ENCODE measurements at places on chromosomes 3 and 15.

DNA sequence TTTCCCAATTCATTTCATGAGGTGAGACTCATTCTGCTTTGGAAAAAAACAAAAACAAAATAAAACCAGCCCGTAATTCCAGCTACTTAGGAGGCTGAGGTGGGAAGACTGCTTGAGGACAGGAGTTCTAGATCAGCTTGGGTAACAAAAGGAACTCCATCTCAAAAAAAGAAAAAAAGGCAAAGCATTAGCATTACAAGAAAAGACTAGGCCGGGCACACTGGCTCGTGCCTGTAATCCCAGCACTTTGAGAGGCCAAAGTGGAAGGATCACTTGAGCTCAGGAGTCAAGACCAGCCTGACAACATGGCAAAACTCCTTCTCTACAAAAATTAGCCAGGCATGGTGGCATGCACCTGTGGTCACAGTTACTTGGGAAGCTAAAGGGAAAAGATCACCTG is 33.9 kb downstream of the TRPM7 start:
- DNase-seq, result no peak

DNA sequence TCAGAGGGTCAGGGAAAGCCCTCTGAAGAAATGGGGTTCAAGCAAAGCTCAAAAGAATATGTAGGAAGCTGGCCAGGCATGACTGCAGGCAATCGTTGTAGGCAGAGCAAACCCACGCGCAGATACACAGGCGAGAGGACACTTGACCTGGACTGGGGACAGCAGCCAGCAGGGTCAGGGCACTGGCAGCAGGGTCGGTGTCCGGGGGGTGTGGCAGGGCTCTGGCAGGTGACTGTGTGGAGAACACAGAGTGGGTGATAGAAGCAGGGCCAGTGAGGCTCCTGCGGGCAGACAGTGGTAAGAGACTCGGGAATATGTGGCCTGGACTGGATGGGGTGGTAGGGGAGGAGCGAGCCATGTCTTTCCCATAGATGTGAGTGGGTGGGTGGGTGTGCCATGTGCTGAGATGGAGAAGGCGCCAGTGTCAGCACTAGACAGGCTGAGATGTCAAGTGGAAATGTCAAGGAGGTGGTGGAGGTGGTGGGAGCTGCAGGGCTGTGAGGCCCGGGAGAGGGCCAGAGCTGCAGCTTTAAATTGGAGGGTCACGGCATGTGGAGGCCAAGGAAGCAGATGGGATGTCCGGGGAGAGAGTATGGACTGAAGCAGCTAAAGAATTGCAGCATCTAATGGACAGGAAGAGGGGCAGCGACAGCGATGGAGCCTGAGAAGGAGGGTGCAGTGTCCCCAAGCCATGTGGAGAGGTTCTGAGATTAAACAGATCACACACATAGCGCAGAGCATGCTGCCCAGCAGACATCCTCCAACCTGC is 13.4 kb downstream of the TMEM43 start:
- no peak for DNase-seq

- no peak for DNase-seq
These were observed 33.0 kb downstream of the HSPBAP1 start for GRCh38 chr3:122760453-122761271.

DNA sequence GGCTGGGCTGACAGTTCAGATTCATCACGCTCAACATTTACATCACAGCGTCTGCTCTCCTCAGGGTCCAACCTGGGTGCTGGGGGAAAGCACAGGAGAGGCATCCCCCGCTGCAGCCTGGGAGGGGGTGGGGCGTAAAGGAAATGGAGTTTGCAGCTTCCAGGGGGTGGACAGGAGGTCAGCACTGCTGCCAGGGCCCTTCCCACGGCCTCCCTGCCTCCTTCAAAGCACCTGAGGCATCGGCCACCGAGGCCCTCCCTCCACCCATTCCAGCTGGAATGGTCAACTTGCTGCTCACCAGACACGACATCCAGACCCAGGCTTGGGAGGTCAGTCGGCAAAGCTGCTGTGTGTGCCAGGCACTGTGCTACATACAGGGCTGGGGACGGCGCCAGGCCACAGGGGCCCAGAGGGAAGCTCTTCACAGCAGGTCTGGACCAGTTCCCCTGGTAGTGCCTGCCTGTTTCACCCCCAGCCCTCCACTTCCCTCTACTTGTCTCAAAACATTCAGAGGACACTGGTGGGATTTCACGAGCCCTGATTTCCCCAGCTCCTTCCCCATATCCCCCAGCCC is 120.7 kb downstream of the ANP32A start:
- no peak for DNase-seq

DNA sequence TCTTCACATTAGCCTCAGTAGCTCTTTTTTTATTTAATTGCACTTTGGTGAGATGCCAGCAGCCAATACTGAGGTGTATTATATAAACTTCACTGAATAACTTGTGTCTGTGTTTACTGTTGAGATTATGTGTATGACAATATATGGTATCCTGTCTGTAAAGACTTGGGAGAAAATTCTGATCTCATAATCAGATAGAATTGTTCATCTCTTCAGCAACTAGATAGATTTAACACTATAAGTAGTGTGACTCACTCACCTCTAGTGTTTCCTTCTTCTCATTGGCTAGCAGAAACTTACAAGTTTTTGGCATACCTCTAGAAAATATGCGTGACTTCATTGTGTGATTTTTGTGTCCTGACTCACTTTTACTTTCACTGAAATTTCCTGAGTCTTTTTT is 67.6 kb upstream of the TGFBR2 start:
- DNase-seq, result no peak

DNA sequence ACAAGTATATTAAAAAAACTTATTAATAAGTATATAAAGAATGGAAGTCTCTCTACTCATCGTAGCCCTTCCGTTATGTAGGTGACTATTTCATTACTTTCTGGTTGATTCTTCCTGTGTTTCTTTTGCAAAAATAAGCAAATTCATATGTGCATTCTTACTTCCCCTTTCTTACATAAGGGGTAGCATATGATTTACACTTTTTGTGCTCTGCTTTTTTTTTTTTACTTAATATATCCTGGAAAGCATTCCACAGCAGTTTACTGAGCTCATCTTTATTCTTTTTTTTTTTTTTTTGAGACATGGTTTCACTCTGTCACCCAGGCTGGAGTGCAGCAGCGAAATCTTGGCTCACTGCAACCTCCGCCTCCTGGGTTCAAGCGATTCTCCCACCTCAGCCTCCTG is 12.9 kb downstream of the SCAMP5 start:
- DNase-seq, result no peak

DNA sequence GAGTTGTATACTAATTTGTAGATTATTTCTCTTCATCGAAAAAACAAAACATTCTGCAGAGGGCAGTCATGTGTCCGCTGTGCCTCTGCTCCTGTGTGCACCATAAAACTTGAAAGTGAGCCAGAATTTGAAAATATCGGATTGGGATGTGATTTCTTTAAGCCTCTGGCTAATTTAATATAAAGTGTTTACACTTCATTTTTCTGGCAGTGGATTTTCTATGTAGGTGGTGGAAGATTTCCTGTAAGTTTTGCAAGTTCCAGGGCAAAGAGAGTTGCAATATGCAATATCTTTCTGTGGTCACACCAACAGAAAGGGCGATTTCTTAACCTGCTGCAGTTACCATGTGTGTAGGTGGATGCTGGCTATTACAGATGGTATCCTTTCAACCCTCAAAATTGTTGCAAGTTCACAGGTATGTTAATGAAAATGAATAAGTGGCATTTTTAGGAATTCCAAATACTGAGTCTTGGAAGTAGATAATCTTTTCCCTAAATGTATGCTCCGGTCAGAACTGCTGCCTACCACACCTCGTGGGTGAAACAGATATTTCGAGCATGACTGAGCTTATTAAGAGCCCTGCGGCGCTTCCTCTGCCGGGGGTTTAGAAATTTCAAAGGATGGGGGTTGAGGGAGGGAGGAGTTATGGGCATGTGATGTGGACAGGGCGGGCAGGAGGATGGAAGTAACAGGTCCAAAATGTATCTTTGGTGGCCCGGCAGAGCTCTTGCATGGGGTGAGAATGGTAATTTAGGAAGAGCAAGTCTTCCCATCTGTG is 134.0 kb downstream of the PGPEP1L start:
- no peak for DNase-seq

DNA sequence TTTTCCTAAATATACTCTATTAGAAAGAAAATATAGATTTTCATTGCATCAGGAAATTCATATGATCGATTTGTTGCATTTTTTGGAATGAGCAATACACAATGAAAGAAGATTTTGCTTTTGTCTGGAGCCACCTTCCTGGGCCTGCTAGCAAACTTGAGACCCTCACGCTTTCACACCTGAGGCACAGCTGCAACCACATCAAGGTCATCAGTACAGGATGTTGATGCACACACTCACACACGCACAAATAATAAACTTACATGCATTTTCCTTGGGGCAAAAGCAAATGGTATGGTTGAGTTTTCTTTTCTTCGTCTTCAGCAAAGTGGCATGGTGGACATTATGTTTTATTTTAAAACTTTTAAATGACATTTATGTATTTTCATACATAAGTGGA is 64.8 kb upstream of the SATB1 start:
- no peak for DNase-seq

DNA sequence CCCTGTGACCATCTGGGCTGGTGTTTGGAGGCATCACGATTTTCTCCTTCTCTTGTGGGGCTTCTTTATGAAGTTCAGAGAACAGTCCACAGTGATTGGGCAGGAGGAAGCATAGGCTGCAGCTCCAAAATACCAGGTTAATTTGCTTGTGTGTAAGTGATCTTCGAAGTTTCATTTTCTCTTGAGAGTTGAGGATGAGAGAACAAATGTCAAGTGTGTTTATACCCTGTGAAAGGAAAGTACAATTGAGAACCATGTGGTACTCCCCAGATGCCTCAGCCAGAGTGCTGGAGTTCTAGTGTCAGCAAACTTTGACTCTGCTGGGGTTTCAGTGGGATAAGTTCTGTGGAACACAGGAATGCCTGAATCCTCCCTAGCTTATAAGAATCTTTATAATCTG is 357.1 kb upstream of the CFAP20DC start:
- no peak for DNase-seq

- DNase-seq, result no peak
These were observed 366.1 kb upstream of the ZNF385D start for GRCh38 chr3:22117091-22117490.

DNA sequence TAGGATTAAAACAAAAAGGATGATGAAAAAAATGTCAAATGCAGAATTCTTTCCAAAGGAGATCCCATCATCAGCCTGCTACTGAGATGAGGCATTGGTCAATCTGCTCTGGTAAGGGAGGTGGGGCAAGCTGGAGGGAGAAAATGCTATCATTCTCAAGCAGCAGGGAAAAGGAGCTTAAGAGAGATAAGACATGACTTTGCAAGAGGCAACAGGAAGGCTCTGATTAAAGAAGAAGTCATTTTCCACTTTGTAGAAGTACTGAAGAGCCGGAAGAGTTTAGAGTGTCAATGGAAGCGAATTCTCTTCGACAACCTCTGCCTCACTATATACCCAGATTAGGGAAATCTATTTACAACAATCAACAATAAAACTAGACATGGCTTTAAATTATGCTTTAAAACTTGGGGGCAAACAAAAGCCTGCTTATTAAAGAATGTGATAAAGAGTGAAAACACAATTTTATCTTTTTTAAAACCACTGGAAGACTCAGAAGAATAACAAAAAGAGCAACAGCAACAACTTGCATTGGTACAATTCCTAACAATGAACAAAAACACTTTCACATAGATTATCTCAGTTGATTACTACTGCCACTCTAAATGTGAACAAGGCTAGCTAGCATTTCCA is 81.8 kb upstream of the NANOGP8 start:
- no peak for DNase-seq

DNA sequence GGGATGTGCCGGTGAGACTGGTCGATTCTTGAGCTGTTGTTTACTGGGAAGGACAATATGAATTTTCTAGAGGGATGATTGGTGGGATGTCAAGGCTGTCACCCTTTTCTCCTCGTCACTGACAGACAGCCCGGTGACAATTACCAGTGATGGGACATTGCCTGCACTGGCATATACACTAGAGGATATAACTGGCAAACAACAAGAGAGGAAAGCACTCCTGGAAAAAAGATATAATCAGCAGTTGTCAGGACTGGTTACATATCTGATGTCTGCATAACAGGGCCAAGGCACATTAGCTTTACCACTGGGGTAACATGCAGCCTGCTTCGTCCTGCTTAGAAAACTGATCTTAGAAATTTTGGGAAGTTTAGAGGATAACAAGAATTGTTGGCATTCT is 131.1 kb downstream of the ROBO2 start:
- no peak for DNase-seq

- no peak for DNase-seq
These were observed 29.9 kb downstream of the ACP3 start for GRCh38 chr3:132346841-132347736.

DNA sequence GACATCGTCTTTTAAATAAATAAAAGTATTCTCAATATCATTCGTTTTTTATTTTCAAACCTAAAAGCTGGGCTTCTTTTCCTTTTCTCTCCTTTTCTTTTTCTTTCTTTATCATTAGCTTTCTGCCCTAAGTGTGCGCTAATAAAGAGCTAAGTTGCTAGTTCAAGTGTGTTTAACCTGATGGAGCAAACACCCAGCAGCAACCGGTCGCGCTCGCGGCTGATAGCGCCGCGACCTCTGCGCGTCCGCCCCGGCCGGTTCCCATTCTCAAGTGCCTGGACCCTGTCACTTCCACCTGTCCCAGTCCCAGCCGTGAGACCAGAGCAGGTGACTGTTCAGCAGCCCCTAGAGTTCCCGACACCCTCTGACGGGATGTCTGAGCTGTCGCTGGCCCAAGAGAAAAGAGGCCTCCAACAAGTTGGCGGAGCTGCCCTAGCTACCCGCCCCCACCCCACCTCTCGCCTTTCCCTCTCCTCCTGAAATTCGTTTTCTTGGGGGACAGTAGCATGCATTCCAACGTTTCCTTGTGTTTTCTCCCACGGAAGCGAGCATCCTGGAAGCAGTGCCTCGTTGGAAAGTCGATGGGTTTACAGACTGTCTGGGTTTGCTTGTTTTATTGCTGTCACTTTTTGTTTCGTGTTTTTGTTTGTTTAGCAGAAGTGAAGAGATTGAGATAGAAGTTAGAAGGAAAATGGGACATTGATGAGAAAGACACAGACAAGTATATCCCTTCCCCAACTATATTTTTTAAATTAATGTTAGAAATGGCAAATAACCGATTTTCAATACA is 3.1 kb upstream of the MECOM start:
- peak; percentile 3 for DNase-seq

- DNase-seq, result no peak
These were observed 51.4 kb downstream of the FLNB start for GRCh38 chr3:58059349-58060321.

DNA sequence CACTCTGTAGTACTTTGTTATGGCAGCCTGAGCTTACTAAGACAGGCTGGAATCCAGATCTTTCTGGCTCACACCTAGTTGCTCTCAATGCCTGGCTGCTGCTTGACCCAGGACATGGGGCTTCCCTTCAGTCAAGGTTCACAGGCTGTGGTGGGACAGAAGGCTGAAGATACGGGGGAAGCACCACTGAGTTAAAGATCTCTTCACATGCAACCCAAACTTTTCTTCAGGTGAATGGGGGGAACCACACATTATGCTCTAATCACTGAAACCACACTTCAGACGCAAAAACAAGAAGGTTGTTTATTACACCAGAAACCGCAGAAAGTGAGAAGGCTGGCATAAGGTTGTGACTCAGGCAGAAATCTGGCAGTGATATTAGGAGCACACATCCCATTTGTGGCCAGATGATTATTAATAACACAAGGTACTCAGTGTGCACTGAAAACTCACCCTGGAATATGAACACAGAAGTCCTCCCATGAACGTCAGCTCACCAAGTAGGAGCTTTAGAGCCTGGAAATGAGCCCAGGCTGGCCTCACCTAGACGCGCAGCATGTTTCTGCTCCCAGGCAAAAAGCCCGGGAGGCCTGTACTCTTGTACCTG is 230.5 kb upstream of the CHRNA7 start:
- no peak for DNase-seq

- no peak for DNase-seq
These were observed 38.2 kb downstream of the MB21D2 start for GRCh38 chr3:192879346-192880031.
